Lung (tissue), 17 donors: ENCODE measurements at places on chromosomes 5 and 9. TPM values are rescaled to one million over a fixed set of nuclear protein-coding genes. Genes with fewer than 3 reads are reported as not detected.

GRCh38 chr9:109447329-109448076 lies 50.6 kb downstream of the PTPN3 start:
- H3K4me1 ChIP-seq = no peaks in the 10 kb centered on the region
- no peak overlapping the region for H3K4me3 ChIP-seq
- H3K36me3 ChIP-seq = no peaks in the 10 kb centered on the region
- H3K27ac ChIP-seq = no peak overlapping the region

Gene PCDHB8
- total RNA-seq = 3.5 TPM

DNA sequence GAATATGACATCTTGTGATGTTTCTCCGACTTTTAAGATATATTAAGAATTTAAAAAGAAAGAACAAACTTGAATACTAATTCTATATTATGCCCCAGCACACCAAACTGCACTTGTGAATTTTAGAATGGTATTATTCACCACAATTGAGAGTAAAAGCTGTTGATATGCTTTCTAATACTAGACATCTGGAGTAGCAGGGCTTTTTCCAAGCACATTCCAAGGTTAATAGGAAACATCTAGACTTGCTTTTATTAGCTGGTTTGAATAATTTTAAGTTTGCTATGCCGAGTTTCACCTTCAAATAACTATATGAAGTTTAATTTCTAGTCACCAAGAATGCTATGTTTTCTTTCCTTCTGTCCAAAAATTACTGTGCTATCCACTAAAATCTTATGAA lies 13.5 kb downstream of the NREP start:
- H3K27me3 ChIP-seq = no peaks in the 10 kb centered on the region
- H3K27ac ChIP-seq = no peak overlapping the region
- H3K4me3 ChIP-seq = no peak overlapping the region
- H3K36me3 ChIP-seq = peaks cover 14% of the 10 kb centered on the region

Gene LAMC3
- total RNA-seq = 10.5 TPM

Gene SNAPC3
- 75.5 TPM for total RNA-seq

DNA sequence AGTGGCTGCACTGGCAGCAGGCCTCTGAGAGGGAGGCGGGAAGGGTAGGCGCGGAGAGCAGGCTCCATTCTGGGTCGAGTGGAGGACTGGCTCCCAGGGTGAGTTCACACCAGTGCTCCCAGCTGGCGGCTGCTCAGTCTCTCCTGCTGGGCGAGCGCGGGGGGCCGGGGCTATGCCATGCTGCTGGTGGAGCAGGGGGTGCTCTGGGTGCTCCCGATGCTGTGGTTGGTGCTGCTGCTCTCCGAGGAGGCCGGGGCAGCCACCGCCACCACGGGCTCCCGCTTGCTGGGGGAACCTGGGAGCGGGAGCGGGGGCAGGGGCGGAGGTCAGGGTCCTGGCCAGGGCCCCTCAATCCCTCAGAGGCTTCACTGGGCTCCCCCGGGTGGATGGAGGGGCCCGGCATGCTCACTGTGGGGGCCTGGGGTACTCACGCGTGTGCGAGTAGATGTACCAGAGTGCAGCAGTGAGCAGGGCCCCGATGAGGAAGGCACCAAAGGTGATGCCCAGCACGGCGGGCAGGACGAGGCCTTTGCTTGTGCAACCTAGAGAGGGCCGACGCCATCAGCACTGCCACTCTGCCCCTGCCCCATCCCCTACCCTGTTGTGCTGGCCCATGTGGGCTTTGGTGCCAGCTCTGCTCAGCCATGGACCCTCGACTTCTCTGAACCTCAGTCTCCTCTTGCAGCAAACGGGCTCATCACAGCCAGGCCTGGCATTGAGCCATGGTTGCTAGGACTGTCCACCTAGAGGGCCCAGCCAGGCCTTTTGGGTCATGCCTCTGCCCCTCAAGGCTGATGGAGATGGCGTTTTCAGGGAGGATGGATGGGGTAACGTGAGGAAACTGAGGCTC lies 13.1 kb downstream of the FPGS start:
- DNase-seq = no peak
- H3K27ac ChIP-seq = no peak overlapping the region
- H3K36me3 ChIP-seq = peaks cover 24% of the 10 kb centered on the region
- no peaks in the 10 kb centered on the region for H3K4me1 ChIP-seq
- H3K27me3 ChIP-seq = no peaks in the 10 kb centered on the region

GRCh38 chr9:133811471-133811870 lies 73.3 kb upstream of the SARDH start:
- peaks cover 26% of the 10 kb centered on the region for H3K4me1 ChIP-seq
- no peaks in the 10 kb centered on the region for H3K27me3 ChIP-seq
- peak; percentile 60 for DNase-seq
- peaks cover 26% of the 10 kb centered on the region for H3K36me3 ChIP-seq

- H3K4me3 ChIP-seq = no peak overlapping the region
- H3K4me1 ChIP-seq = no peaks in the 10 kb centered on the region
- H3K36me3 ChIP-seq = peaks cover 4% of the 10 kb centered on the region
- H3K27me3 ChIP-seq = no peaks in the 10 kb centered on the region
- no peak overlapping the region for H3K27ac ChIP-seq
Observed at GRCh38 chr5:172407822-172408221, 46.5 kb downstream of the SH3PXD2B start.

GRCh38 chr9:126763130-126763764 lies 41.6 kb upstream of the ZBTB43 start:
- no peaks in the 10 kb centered on the region for H3K27me3 ChIP-seq
- no peak for DNase-seq
- no peaks in the 10 kb centered on the region for H3K36me3 ChIP-seq
- H3K4me3 ChIP-seq = no peak overlapping the region
